ENCODE measurements at places on chromosomes 4 and X.

DNA sequence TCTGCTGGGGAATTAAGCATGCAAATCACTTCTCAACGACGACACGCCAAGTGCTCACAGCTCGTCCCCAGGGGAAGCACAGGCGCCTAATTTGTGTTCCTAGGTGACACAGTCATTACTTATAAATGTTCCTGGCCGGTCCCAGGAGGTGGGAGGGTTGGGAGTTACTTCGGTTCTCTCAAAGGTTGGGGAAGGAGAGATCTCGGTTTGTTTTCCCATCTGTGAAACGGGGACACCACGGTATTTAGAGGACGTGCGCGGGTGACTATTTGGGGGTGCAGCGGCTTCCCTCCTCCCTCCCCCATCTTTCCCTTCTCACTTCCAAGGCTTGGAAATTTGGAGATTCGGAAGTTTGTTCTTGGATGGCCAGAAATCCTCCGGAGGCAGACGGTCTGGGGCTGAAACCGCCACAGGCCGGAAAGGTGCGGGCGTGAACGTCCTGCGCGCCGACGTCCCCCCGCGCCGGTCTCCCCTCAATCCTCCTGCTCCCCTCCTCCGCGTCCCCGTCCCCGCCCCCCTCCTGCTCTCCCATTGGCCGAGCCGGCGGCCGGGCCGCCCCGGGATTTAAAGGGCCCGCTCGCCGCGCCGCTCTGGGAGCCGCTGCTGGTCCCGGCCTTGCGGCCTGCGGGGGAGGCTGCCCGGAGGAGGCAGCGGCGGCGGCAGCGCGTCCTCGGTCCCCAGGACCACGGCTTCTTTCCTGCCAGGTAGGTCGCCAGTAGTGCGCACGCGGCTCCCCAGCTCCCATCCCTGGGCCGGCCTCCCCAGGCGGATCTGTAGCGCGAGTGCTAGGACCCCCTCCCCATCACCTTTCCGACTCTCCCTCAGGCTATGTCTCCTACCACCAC is at the start of gene PORCN:
PORCN (plus strand) TSS at position 593 of the 845 bp plus-strand sequence. CDS start 829 bp downstream, outside the sequence.
- no peak for DNase-seq

DNA sequence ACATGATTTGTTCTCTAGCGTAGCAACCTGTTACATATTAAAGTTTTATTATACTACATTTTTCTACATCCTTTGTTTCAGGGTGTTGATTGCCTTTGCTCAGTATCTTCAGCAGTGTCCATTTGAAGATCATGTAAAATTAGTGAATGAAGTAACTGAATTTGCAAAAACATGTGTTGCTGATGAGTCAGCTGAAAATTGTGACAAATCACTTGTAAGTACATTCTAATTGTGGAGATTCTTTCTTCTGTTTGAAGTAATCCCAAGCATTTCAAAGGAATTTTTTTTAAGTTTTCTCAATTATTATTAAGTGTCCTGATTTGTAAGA is 2.4 kb downstream of the ALB start:
- DNase-seq: no peak

DNA sequence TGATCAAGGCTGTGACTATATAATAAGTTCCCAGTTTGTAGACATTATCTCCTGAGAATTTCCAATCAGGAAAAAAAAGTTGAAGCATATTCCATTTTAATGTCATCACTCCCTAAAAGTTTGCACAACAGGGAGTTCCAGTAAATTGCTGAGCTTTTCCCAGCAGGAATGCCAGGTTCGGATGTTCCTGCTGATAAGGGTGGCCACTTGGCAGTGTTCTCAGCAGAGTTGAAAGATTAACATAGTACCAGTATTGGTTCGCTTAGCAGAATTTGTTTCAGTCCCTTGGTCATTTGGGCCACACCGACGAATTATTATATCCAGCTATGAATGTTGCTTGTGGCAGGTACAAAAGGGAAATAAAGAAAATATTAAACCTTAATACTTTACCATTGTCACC is 5.2 kb upstream of the CXCL2 start:
- no peak for DNase-seq

- DNase-seq: no peak
Measured at GRCh38 chr4:52370576-52370975, 288.5 kb downstream of the USP46 start.

DNA sequence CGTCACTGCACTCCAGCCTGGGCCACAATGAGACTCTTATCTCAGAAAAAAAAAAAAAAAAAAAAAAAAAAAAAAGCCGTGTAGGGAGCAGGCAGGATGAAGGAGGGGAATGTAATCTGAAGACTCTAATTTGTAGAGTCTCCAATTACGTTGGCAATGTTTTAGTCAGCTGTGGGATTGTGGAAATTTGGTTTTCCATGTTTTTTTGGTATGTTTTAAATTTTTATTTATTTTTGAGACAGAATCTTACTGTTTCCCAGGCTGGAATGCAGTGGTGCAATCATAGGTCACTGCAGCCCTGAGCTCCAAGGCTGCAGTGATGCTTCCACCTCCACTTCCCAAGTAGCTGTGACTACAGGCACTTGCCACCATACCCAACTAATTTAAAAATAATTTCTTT is 56.5 kb downstream of the NSD2 start:
- DNase-seq: no peak

GRCh38 chr4:108094923-108095482 is 73.7 kb downstream of the LEF1 start:
- DNase-seq: no peak

DNA sequence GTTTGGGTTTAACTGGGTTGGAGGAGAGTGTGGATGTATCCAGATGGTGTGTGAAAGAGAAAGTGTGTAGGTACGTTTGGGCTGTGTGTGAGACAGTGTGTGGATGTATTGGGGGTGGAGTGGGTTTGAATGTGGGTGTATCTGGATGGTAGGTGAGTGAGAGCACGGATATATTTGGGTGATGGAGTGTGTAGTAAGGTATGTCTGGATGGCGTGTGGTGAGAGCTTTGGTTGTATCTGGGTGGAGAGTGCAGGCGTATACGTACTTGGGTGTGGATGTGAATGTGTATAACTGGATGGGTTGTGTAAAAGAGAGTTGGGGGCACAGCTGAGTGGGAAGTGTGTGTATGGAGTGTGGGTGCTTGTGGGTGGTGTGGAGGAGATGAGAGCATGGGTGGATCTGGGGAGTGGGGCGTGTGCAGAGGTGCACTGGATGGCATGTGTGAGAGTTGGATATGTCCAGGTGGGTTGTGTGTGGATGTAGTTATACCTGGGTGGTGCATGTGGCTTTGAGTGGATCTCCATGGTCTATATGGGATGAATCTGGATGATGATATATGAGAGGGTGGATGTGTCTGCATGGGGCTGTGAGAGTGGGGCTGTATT is 6.8 kb downstream of the GPR173 start:
- DNase-seq: no peak
